ENCODE measurements at places on chromosomes 2 and 18.

DNA sequence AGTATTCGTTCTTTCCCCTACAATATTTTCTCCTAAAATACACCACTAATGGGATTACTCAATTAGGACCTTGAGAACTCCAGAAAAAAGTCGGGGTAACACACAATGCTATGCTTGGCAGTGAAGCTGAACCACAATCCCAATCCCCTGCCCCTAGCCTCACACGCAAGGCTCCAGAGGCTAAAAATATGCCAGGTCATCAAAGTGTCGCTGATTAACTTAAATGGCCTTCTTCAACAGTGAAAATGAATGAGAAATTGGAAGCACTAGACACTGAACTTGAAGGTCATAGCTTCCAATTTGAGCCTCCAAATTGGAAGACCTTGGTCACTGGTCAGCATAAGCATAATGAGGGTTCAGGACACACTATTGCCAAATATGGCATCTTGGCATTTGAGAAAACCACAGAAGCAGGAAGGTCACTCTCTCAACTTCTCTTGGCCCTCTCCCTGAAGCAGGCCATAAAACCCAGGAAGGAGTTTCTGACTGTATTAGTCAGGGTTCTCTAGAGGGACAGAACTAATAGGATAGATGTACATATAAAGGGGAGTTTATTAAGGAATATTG lies 86.0 kb upstream of the SATB2 start:
- no peak for DNase-seq

GRCh38 chr2:116809109-116809508 lies 1005.4 kb upstream of the DDX18 start:
- no peak for DNase-seq

- DNase-seq, result no peak
These were observed 120.1 kb upstream of the MGAT5 start for GRCh38 chr2:134133622-134134312.

- no peak for DNase-seq
These were observed 39.5 kb downstream of the ADNP2 start for GRCh38 chr18:80148326-80149199.

GRCh38 chr2:108189316-108189715 lies 50.5 kb upstream of the SULT1C3 start:
- no peak for DNase-seq

DNA sequence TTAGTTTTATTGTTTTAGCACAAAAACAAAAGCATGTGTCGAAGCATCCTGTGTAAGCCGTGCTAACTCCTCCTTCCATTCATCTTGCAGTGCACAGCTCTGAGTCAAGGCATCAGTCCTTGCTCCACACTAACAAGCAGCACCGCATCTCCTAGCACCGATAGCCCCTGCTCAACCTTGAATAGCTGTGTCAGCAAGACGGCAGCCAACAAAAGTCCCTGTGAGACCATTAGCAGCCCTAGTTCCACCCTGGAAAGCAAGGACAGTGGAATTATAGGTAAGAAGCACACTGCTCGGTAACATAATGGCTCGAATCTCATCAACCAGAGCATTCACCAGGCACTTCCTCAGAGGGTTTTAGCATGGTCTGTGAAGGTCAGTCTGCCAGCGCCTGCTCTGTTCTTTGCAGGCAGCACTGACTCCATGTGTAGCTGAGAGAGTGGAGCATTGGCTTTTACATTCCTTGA lies 136.2 kb downstream of the WDSUB1 start:
- DNase-seq, result no peak

- no peak for DNase-seq
These were observed 440.3 kb upstream of the CRIM1 start for GRCh38 chr2:35915261-35915660.

DNA sequence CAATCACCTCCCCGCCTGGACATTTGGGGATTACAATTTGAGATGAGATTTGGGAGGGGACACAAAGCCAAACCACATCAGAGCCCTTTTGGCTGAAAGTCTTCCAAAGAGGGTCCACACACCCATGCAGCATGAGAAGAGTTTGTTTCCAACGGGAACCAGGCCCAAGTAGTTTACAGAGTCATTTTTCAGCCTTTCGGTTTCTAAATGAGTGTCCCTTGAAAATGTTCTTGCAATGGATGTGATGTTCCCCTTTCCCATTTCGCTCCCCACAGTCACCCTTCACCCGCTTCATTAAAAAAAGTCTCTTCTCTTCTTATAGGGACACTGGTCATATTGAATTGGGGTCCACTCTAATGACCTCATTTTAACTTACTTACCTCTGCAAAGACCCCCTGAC lies 157.4 kb downstream of the ARL4C start:
- no peak for DNase-seq

DNA sequence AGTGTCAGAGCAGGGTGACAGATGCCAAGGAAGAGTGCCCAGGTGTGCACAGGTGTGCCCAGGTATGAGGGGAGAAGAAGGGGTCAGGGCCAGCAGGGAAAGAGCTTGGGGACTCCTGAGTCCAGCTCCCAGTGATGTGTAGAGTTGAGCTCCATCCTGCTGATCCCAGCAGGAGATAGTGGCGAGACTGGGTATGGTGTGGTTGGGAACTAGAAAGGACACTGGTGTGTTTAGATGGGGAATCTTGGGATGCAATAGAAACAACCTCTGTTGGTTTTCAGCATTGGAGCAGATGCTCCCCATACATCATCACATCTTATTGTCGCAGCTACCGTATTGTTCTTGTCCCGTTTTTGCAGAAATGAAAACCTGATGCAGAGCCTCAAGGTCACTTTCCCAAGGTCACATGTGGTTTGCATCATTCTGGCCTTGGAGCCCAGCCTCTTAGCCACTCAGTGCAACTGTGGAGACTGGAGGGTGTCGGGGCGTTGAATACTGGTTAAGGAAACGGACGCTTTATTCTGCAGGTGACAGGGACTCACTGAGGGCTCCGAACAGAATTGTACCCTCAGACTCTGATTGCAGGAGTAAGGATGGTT lies 166.7 kb downstream of the AGAP1 start:
- no peak for DNase-seq

DNA sequence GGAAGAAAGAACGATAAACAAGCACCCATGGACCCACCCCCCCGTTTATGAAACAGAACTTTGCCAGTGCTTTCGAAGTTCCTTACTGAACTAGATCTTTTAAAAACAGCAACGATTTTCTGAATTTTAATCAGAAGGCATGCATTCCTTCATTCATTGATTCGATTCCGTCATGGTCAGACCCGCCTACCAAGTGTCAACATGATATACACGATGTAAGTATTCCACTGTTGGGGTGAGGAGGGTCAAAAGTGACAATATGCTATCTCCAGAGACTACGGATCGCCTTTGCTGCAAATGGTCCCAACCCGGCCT lies 316 bp upstream of the FMNL2 start:
- no peak for DNase-seq

- no peak for DNase-seq
These were observed 1.1 kb upstream of the TWIST2 start for GRCh38 chr2:238846628-238847418.

DNA sequence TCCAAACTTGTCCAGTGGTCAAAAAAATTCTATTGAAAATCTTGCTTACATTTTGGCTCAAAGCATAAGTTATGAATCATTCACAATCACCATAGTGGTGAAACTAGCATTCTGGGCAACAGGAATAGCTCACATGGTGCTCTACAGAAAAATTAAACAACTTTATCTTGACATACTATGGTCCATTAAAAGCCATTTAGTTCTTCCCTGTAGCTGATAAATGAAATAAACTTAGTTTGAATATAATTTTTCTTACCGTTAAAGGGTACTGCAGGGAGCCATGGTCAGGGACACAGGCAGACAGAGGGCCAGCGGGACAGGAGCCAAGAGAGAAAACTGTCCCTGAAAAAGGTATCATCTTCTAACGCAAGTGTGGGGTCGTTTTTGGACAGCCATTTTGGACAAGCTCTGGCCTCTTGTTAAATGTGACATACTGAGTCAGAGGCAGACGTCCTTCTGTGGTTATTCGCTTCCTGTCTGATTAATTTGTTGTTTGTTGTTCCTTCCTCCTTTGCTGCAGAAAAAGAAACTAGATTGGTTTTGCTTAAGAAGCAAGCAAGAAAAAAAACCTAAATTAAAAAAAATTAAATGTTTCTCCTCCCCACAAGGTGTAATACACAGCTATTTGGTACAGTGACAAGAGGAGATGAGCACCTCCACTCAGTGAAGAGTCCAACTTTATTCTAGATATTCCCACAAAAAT lies at the start of gene WIPF1:
Gene WIPF1 (minus strand): TSS at position 460 of the 703 bp plus-strand sequence. CDS start 12,231 bp downstream, outside the sequence.
- DNase-seq, result peak; percentile 77

DNA sequence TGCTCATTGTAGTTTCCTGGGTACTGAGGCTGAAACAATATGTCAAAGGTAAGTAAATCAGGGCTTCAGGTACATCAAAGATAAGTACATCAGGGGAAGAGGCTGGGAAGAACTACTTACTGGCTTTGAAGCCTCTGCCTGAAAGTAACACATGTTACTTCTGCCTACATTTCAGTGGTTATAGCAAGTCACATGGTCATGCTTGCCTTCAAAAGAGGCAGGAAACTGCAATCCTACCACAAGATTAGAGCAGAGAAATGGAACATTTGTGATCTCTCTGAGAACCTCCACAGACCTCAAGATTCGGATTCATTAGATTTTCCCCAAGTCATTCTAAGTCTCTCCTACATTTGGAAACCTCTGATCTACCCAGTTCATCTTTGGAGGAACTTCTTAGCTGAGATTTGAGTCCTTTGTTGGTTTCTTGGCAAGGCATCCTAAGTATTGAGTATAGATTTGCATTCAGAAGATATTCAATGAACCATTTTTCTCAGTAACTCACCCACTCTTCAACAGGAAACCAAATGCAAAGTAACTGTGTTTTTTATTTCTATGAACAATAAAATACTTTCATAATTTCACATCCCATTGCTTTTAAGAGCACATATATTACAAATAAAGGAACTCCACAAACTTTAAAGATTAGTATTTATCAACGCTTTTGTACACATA lies 48.5 kb upstream of the CCDC195 start:
- DNase-seq, result no peak

- DNase-seq, result no peak
These were observed 65.3 kb downstream of the KCTD18 start for GRCh38 chr2:200444530-200444929.

DNA sequence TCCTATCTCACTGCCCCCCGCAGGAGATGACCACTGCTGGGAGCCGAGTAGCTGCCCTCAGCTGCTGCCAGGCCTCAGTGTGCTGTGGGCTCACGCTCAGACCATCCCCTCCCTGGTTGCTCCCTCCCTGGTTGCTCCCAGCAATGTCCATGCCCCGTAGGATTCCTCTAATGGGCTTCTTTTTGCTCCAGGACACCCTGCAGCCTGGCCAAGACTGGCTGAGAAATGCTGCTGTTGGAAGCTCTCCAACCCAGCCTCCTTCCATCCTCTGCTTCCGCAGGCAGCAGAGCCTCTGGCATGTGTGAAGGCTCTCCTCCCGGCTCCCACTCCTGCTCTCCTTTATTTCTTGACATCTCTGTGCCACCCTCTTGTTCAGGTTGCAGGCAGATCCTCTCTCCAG lies 48.6 kb downstream of the SOX11 start:
- no peak for DNase-seq

GRCh38 chr2:11940121-11940743 lies 193.8 kb downstream of the LPIN1 start:
- no peak for DNase-seq

- no peak for DNase-seq
These were observed 4.2 kb downstream of the FZD5 start for GRCh38 chr2:207765547-207765946.

GRCh38 chr18:59303656-59304195 lies 14.7 kb downstream of the CPLX4 start:
- DNase-seq, result no peak

DNA sequence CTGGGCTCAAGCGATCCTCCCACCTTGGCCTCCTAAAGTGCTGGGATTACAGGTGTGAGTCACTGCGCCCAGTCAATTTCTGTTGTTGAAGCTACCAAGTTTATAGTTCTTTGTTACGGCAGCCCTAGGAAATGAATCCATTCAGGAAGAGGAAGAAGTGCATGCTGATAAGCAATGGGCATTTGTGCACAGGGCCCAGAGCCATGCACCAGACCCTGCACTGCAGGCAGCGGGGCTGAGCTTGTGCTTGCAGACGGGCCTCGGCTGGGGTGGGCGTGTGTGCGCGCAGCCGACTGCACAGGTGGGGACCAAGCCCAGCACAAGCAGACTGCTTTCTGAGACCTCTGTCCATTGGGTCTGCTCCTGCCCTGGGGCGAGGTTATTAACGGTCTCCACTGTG lies 144.6 kb downstream of the CABLES1 start:
- DNase-seq, result no peak

DNA sequence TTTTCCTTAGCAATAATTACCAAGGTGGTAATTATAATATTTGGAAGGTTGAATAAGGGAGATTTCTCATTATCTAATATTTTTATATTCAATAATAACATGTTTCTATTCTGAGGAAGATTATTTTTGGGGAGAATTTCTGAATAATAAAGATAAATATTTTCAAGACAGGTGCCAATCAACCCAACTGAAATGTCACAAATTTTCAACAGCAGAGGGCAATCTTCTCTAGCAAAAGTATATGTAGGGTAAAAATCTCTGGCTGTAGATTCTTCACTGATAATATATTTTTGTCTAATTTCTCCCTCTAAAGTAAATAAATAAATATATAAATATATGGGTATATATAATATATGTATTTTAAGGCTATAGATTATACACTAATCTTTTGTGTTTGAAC lies 1187.2 kb upstream of the CRIM1 start:
- no peak for DNase-seq

DNA sequence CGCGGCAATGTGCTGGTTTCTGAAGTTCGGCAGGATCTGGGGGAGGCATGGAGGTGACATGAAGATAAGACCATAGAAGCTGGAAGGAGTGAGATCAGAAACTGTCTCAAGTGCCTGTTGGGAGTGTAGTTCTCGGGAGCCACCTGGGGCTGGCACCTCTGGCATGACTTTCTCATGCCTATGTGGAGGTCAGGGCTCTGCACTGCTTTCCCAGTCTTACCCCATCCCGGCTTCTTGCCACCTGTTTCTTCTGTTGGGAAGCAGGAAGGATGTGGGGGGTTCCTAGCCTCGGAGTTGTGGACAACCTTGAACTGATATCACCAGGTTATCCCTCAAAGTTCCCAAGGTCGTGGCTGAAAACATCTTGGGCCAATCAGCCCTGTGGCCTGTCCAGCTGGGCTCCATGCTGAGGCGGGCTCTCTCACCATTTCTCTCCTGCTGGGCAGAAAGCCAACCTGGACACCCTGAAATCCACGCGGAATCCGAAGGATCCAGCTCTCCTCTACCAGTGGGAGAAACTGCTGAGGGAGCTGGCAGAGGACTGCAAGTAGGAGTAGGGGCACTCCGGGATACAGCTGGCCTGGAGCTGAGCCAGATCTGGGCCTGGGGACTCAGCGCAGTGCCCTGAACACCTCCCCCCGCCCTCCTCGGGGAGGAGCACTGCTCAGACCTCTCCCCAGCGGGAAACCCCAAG lies 42.5 kb downstream of the FER1L5 start:
- DNase-seq, result no peak

DNA sequence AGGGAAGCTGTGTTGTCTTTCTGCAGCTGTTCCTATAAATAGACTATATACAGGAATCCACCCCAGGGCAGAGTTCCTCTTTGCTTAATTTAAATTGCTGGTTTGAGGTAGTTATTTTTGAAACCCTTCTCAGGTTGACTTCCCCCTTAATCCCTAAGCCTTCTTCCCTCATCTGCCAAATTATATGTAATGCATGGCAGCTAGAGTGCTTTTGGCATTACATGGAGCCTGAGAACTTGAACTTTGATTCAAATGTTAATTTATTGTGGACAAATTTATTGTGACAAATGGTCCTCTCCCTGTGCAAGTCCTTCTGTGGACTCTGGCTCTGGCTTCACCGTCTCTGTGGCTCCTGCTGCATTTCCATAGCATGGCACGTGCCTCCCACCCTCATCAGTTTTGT lies 29.2 kb downstream of the MYO1B start:
- DNase-seq, result no peak
